Endothelial cell (in vitro differentiated cells): ENCODE measurements at places on chromosomes 3 and 15.

DNA sequence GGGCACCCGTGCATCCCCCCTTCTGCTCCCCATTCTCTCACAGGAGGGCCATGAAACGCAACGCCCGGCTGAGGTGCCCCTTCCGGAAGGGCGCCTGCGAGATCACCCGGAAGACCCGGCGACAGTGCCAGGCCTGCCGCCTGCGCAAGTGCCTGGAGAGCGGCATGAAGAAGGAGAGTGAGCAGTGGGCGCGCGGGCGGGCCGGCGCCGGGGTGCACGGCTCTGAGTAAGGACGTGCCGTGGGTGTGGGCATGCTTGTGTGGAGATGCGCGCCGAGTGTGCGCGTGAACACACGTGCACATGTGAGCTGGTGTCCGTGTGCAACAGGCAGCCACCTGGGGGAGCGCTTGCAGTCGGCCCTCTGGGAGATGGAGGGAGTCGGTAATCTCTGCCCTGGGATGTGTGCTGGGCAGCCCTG is 28.1 kb downstream of the NR1I2 start:
- no peak for DNase-seq

GRCh38 chr3:148319161-148319915 is 378.4 kb upstream of the AGTR1 start:
- no peak for DNase-seq

- DNase-seq, result no peak
Observed at GRCh38 chr3:186471771-186472170, 72.4 kb downstream of the CRYGS start.

DNA sequence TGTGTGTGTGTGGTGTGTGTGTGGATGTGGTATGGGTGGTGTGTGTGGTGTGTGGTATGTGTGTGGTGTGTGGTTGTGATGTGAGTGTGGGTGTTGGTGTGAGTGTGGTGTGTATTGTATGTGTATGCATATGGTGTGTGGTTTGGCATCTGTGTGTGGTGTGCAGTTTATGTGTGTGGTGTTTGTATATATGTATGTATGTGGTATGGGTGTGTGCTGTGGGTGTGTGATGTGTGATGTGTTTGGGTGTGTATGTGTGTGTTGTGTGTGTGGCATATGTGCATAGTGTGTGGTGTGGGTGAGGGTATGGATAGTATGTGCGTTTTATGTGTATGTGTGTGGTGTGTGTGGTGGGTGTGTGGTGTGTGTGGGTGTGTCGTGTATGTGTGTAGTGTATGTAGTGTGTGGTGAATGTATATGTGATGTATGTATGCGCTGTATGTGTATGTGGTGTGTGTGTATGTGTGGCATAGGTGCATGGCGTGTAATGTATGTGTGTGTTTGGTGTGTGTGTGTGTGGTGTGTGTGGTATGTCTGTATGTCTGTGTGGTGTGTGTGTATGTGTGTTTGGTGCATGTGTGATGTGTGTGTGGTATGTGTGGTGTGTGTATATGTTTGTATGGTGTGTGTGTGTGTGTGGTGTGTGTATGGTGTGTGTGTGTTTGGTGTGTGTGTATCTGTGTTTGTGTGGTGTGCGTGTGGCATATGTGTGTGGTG is 58.0 kb downstream of the EFCAB12 start:
- no peak for DNase-seq

DNA sequence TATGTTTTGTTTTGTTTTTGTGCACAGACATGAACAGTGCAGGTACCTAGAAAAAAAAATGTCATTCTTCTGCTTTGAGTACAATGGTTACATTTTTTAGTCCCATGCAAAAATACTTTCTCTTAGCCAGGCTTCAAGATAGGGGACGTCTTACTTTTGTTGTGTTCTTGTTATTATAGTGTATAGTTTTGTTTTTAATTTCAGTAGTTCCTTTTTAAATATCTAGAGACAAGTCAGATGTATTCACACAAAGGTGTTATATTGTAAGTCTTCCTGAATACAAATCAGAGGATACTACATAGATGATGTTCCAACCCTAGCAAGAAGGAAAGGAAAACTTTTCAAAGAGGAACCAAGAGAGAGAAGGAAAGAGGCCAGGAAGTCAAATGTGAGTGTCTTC is 28.8 kb upstream of the IGSF11 start:
- DNase-seq, result no peak

DNA sequence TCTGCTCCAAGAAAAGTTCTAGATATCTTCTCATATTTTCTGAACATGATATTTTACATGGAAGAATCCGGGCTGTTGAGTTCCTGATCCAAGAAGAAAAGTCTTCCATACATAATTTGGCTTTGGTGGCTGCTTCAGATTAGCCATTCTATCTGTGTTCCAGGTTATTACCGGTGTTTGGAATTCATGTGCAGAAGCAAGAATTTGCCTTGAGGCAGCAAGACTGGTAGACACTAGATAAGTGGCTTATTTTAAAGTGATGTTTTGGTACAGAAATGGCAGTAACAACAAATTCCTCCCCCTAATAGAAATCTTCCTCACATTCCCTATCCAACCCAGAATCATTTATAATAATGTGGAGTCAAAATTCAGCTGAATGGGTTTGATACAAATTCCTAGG is 29.2 kb downstream of the MITF start:
- no peak for DNase-seq

- DNase-seq, result no peak
Observed at GRCh38 chr3:172094621-172095557, 55.5 kb downstream of the FNDC3B start.

DNA sequence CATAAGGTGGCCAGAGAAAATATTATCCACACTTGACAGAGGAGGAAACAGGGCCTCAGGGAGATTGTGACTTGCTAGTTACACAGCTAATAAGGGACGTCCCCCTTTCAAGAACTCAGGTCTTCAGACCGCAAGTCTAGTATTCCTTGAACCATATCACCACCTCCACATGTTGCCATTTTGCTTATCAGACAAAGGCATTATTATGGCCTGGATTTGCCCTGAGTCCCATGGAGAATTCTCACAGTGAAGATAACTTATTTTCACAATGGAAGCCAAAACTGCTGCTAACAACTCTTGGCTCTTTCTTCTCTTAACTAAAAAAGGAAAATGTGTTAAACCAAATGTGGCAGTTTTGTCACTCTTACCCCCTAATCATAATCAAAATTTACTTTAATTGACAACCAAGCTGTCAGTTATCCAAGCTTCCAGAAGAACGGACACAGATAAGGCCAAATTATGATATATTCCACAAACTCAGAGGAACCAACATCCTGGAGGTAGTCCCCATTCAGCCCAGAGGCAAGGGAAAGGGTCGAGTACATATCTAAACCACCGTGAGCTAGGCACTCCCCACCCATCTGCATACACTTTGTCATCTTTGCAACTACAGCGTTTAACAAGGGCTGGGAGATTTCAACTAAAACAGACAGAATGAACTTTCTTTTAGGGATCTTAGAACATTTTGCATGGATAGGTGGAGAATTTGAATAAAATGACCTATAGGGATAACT is 63.6 kb upstream of the THBS1 start:
- DNase-seq, result no peak

GRCh38 chr3:141146979-141147470 is 84.6 kb upstream of the PXYLP1 start:
- no peak for DNase-seq
